ENCODE measurements at places on chromosomes 13 and 19. TPM values are rescaled to one million over a fixed set of nuclear protein-coding genes. Genes with fewer than 3 reads are reported as not detected.
A peak's percentile ranks its signal among the peaks of the same experiment; 100 is the strongest.

Gene SLC17A7
- 0.15 TPM for total RNA-seq

Gene NAPA
- 96.3 TPM for total RNA-seq

Gene IFNL1
- not detected for total RNA-seq

Gene VSTM2B
- total RNA-seq: not detected

- peak; percentile 65 for DNase-seq
Measured at GRCh38 chr19:3506384-3507340, 551 bp downstream of the FZR1 start.

- peak; percentile 69 for DNase-seq
Measured at GRCh38 chr19:51365211-51365964, 800 bp downstream of the ETFB start.

DNA sequence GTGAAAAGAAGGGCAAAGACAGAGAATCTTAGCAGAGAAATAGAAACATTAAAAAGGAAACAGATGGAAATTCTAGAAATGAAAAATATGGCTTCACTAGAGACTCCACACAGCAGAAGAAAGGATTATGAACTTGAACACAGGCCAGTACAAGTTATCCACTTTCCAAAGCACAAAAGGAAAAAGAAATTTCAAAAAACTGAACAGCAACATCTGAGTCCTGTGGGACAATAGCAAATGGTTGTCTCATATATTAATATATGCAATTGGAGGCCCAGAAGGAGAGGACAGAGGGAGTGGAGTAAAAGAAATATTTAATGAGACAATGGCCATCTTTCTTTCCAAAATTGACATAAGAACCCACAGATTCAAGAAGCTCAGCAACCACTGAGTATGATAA, 141.7 kb upstream of the GJB6 start:
- no peak for DNase-seq

DNA sequence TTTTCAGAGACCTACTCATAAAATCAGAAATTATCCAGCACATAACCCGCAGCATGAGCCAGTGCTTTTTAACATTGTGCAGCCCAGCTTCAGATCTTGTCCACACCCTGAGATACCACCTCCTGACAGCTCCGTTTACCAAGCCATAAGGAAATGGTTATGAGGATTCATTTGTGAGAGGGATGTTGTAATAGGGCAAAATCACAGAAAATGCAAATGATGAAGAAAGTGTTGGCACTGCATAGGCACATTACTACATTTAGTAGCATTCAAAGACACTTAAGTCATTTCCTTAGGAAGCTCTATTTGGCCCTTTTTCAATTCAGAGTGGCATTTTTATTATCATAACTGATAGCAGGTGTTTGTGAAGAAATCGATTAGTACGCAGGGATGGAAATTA, 277.5 kb downstream of the DNAJC15 start:
- no peak for DNase-seq

- DNase-seq: no peak
Measured at GRCh38 chr19:16605553-16605994, 22.4 kb downstream of the MED26 start.

DNA sequence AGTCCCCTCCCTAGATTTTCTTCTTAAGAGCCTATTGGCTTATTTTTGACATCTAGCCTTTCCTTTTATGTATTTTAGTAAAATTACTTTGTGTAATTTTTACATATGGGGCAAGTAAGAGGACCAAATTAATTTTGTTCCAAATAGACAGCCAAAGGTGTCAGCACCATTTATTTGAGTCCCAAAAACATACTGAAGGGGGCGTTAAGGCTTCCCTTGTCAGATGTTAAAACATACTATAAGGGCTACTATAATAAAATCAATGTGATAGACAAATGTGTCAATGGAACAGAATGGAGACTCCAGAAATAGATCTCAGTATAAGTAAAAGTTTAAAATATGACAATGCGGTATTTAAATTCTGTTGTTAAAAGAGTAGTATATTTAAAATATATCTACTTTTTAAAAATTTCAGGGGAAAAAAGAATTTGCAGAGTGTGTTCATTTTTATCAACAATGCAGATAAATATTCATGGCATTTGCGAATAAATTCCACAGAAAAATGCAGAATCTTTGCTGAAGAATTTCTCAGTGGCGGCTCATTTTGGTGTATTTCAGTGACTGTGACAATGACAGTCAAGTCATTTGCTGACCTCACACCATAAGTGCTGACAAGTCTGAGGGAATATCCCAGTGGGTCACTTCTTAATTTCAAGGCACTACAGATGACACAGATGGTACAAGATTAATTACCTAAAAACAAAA, 133.7 kb downstream of the MTUS2 start:
- no peak for DNase-seq
